CD4-positive, alpha-beta T cell treated with Interleukin-10 for 1 hour (primary cell): ENCODE measurements at places on chromosomes 6 and 20.

GRCh38 chr6:33672808-33673207 lies 38.7 kb downstream of the UQCC2 start:
- DNase-seq = no peak

DNA sequence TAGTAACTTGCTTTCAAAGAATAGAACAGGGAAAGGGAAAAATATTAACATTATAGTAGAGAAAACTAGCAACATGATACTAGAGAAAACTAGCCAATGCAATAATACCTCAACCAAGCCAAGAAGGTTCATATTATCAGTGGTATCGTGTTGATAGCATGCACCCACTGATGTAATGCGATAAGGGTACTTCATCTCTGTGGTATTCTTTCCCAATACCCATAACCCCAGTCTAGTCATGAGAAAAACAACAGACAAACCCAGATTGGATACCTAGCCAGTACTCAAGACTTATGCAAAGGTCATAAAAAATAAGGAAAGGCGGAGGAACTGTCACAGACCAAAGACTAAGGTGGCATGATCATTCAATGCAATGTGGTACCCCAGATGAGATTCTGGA lies 21.0 kb downstream of the BLOC1S5 start:
- DNase-seq = no peak

DNA sequence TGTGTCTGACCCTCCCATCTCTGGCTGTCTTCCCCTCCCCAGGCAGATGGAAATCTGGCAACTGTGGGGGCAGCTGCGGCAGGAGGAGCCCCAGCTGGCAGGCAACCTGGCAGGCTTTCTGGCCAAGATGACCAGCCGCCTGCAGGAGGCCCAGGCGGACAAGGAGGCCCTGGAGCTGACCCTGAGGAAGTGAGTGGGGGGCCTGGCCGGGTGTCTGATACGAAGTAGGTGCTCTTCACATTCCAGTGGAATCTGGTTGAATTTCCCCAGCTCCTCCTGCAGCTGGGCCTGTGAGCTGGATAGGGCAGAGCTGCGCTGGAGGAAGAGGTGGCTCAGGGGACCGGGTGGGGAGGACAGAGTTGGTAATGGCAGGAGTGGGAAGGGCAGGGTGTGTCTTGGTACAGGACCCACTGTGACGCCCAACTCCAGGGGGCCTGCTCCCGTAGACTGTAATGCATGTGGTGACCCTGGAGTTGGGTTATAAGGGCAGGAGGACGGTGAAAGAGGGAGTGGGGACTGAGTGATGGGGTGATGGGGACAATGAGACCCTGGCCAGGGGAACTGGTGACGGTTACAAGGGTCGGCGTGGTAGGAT lies 19.7 kb downstream of the RAB44 start:
- no peak for DNase-seq

- no peak for DNase-seq
These were observed 44.1 kb upstream of the FAM8A1 start for GRCh38 chr6:17556014-17556413.

- DNase-seq = no peak
These were observed 48.7 kb upstream of the BMP2 start for GRCh38 chr20:6718662-6719368.

GRCh38 chr6:130222775-130223174 lies at the start of gene SAMD3:
SAMD3 (minus strand) TSS chr6:130222951; CDS start chr6:130215273, 7,678 bp downstream.
- DNase-seq = peak; percentile 49

DNA sequence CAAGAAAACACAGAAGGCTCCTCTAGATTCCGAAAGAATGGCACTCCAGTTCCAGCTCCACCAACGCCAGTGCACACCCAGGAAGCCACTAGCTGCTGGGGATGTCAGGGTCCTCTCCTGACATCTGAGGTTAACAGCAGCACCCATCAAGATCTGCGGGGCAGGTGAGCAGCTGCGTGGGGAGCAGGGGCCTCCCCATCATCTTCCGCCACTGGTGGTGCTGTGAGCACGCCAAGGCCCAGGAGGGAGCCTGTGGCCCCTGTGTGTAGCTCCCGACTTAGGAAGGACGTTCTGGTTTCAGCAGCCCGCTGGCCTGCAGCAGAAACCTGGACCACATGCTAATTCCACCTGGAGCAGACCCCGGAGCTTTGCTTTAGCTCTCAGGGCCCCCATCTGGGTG lies 386.2 kb downstream of the TAF4 start:
- no peak for DNase-seq

DNA sequence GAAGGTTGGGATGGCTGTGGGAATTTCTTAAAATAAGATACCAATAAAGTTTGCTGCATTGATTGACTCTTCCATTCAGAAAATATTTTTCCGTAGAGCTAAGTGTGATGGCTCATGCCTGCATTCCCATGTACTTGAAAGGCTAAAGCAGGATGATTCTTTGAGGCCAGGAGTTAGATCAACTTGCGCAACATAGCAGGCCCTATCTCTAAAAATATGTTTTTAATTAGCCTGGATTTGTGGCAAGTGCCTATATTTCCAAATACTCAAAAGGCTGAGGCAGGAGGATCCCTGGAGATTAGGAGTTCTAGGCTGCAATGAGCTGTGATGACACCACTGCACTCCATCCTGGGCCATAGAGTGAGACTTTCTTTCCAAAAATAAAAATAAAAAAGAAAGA lies 431.2 kb upstream of the PTCHD4 start:
- DNase-seq = no peak

- DNase-seq = no peak
These were observed 37.4 kb downstream of the JAG1 start for GRCh38 chr20:10636326-10636818.

- DNase-seq = no peak
These were observed 6.6 kb upstream of the ANGPT4 start for GRCh38 chr20:922781-923180.

GRCh38 chr6:165766457-165766856 lies 103.4 kb upstream of the PDE10A start:
- no peak for DNase-seq

DNA sequence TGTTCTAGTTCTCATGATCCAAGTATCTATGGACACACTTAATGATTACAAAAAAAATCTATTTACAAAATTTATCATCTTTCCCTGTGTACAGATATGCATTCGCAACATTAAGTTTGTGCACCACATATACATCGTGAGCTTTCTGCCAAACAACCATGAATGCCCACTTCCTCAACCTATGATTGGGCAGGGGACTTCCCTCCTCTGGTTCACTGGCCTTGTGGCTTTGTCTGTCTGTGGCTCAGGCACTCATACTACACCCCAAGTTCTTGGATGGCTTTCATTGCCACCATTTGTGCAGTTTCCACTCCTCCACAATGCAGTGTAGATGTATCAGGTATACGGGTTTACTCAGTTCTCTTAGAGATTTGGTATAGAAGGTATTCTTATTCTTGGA lies 74.9 kb downstream of the HS3ST5 start:
- DNase-seq = no peak

- no peak for DNase-seq
These were observed 170.0 kb downstream of the FOXA2 start for GRCh38 chr20:22414305-22414742.

DNA sequence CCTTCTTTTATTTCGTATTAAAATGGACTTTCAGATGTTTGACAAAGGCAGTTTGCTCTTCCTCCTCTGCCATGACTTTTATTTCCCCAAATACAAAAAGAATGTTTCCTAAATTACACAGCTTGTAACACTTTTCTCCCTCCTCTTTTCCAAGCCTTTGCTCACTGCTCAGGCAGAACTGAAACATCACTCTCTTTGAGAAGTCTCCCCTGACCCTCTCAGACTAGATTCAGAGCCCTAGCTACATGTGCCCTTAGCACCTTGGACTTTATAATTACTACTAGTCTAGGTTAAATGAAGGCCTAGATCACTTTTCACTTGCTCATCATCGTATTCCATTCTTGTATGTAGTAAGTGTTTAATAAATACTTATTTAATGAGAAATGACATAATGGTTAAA lies 8.5 kb upstream of the KIF6 start:
- DNase-seq = no peak

- no peak for DNase-seq
These were observed 7.4 kb upstream of the PNRC1 start for GRCh38 chr6:89073014-89073620.

- no peak for DNase-seq
These were observed 12.7 kb upstream of the PPP1R3G start for GRCh38 chr6:5072440-5072839.

- no peak for DNase-seq
These were observed 269.0 kb downstream of the COL12A1 start for GRCh38 chr6:74936886-74937285.

DNA sequence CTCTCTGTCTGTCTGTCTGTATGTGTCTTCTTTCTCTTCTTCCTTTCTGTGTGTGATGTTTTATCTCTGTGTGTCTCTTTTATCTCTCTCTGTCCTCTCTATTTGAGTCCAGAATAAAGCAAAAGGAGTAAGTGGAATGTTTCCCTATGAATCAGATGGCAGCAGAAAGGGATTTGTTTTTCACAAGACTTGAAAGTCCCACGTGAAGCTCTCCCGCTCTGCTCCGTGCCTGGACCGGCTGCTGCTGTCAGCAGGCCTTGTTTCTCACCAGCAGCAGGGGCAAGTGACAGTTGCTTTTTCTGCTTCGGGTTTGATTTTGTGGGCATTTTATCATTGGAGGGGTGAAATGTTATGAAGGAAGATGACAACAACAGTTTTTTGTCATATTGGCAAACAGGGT lies 212.7 kb downstream of the PACRG start:
- no peak for DNase-seq

DNA sequence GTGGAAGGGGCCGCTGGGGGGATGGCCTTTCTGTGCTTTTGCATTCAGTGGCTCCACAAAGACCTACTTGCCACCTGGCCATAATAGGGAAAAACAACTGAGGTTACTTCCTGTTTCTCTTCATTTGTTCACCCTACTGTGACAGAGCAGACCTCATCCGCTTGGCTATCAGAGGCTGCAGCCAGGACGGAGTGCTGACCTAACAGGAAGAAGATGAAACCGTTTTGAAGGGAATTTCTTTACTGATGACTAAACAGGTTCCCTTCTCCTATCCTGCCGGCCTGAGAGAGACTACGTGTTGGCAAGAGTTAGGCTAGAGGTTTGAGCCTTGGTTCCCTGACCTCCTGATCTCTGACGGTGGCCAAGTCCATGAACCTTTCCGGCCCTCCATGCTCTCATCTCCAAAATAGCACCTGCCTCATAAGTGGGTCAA lies 21.3 kb downstream of the PRR18 start:
- no peak for DNase-seq

DNA sequence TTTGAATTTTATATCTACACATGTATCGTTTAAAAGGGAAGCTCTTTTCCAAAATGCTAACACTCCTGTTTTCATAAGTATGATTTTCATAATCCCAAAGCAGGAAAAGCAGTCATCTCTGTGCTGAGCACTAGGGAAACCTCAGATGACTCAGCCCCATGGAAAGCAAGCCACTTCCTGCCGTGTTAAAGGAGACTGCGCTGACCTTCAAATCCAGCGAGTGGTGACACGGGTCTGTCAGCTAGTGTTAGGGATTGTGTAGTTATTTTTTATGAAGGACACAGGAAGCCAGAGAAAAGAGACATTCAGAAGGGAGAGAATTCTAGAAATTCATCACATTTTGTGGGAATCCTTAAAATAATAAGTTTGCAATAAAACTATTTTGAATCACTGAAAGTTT lies 57.0 kb upstream of the CD93 start:
- DNase-seq = no peak

DNA sequence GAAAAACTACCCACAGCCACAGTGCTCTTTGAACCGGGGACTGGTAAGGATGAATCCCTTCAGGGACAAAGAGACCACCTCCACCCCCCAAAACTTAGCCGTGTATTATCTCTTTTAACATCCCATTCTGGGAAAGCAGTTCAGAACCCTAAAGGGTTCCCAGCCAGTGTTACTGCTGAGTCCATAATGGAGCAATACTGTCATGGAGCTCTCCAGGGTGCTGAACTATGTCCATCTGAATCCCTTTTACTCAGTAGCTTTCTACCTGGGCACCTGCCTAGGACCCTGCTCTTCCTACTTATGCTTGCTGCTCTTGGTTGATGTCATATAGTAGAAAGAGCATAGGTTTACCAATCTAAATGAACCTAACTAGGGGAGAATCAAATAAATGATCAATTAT lies 22.3 kb upstream of the SAYSD1 start:
- peak; percentile 24 for DNase-seq

- no peak for DNase-seq
These were observed 64.0 kb downstream of the CTCFL start for GRCh38 chr20:57460781-57461465.

GRCh38 chr6:1285556-1285955 lies 26.3 kb upstream of the FOXQ1 start:
- no peak for DNase-seq

DNA sequence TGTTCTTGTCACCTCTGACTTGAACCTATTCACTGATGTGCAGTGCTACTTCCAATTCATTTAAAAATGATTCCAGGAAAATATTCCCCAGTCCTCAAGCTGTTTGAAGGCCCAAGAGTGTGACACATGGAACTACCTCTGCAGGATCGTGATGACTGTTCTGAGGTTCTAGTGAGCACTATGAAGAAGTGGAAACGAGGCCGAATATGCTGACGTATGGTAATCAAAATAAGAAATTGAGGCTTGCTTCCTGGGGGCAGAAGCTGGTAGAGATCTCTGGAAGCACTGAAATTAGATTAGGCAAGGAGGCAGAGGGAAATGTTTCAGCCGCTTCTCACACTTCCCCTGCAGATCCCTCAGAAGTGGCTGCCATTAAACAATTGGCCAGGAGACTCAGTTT lies 15.7 kb downstream of the TMEM242 start:
- no peak for DNase-seq

DNA sequence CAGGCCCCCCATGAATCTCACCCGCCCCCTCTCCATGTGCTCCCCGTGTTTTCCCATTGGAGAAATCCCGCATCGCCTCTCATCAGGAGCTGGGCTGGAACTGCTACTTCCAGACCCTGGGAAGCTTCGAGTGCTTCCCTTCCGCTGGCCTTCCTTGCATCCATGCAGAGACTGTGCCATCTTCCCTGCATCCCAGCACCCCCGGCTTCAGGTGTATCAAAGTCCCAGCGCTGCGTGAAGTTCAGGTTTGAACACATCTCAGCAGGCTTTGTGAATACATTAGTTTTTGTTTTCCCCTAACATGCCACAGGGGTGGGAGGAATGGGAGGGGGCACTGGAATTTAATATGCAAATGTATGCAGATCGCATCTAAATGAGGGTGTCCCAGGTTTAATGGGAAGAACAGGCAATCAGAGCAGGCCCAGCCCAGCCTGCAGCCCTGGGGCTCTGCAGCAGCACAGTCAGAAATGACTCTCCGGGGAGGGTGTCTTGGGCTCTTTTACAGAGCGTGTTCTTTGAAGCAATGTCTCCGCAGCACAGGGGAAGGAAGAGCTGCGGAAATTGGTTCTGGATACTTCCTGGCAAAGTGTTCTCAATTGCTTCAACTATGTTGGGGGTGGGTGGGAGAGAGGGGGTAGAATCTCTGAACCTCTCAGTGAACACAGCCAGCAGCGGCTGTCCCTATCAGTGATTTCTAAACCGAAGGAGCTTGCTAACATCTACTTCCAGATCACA lies 8.3 kb upstream of the MMP9 start:
- no peak for DNase-seq
